SHP77 treated with DMSO at 0.1 percent for 48 hours (cell line): ENCODE measurements at places on chromosomes 4 and X.

- no peak for DNase-seq
Observed at GRCh38 chr4:26707342-26707741, 123.5 kb downstream of the TBC1D19 start.

DNA sequence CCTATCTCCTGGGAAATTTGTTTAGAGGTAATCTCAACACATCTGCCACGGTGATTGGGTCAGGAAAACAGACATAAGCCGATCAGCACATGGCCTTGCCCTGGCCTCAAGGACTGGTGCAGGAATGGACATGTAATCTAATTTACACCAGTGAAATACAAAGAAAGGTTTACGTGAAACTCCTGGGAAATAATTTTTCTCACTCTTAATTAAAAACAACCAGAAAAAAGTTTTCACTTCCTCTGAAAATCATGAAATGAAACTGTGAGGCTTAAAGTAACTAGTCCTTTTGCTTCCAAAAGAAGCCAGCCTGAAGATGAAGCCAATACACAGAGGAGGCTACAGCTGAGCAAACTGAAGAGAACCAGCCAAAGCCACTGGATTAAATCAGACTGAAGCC, 154.1 kb upstream of the FAM241A start:
- no peak for DNase-seq

DNA sequence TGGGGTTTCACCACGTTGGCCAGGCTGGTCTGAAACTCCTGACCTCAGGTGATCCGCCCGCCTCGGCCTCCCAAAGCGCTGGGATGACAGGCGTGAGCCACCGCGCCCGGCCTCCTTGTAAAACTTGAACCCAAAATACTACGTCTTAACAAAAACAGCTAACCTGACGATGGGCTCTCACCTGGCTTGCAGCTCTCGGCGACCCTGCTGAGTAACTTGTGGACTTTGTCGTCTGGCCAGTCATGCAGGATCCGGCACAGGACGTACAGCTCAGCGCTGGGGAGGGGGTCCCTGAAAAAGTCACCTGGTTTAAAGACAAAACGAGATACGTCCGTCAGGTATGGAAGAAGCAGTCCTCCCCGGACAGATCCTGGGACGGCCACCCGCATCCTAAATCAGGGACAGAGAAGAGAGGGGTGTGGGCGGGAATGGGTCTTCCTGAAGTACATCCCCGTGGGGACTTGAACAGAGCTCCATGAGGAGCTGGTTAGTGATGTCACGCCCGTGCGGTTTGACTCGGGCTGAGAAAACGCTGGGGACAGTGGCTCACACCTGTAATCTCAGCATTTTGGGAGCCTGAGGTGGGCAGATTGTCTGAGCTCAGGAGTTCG, 20.7 kb upstream of the SLC25A6 start:
- DNase-seq = no peak

DNA sequence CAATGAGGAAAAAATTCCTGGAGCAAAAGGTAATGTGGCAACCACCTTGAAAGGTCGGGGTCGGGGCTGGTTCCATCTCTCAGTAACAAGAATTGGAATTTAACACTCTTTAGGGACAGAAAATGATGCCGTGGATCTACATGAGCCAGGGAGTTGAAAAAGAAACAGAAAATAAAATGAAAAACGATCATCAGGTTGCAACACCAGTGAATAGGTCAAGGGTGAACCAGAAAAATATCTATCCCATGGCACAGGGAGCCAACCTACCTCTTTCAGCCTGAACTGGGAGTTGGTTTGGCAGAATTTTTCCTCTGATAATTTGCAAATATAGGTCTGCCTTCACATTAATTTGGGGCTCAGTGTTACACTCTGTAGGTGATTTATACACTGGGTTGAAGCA, 93.7 kb downstream of the C4orf33 start:
- DNase-seq = no peak

DNA sequence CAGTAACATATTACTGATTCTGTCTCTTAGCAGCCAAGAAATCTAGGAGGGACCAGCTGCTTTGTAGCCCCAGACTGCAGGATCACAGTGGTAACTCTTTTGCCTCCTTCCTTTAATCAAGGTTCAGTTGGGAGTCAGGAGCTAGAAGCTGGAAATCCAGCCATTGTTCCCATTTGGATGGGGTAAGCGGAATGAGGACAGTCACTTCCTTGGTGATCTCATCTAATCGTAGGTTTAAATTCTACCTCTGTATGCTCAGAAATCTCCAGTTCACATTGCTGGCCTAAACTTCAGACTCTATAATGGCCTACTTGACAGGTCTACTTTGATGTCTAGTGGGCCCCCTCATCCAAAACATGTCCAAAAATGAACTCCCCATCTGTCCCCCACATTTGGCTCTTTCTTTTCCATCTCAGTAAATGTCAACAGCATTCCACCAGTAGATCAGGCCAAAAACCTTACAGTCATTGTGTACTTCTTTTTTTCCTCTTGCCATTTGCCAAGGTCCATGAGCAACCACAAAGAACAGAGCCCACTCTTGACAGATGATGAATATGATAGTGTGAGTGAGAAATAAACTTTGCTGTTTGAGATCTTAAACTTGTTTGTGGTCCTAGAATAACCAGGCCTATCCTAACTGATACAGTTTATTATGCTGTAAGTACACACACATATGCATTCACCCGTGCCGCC, 40.1 kb downstream of the WWC2 start:
- DNase-seq = no peak

- no peak for DNase-seq
Observed at GRCh38 chrX:54358424-54359211, 772 bp upstream of the WNK3 start.

- no peak for DNase-seq
Observed at GRCh38 chr4:172481802-172482508, 668.8 kb downstream of the GALNTL6 start.

- no peak for DNase-seq
Observed at GRCh38 chr4:10577508-10578426, 106.8 kb downstream of the CLNK start.

- no peak for DNase-seq
Observed at GRCh38 chr4:13706716-13707115, 79.2 kb upstream of the BOD1L1 start.

- DNase-seq = no peak
Observed at GRCh38 chr4:1077711-1078477, 35.5 kb downstream of the RNF212 start.
